Immature natural killer cell (primary cell): ENCODE measurements at places on chromosomes 1 and 21. TPM values are rescaled to one million over a fixed set of nuclear protein-coding genes. Genes with fewer than 3 reads are reported as not detected.

The CFHR2 gene
- polyA plus RNA-seq, result not detected

The SAMD13 gene
- polyA plus RNA-seq, result 1.2 TPM

The CRABP2 gene
- polyA plus RNA-seq, result not detected

GRCh38 chr1:164611754-164612642 lies 53.0 kb downstream of the PBX1 start:
- no peak for DNase-seq

GRCh38 chr1:118979754-118980575 lies 8.2 kb downstream of the TBX15 start:
- DNase-seq, result no peak

GRCh38 chr1:40383095-40383487 lies 9.6 kb downstream of the SMAP2 start:
- DNase-seq, result no peak

DNA sequence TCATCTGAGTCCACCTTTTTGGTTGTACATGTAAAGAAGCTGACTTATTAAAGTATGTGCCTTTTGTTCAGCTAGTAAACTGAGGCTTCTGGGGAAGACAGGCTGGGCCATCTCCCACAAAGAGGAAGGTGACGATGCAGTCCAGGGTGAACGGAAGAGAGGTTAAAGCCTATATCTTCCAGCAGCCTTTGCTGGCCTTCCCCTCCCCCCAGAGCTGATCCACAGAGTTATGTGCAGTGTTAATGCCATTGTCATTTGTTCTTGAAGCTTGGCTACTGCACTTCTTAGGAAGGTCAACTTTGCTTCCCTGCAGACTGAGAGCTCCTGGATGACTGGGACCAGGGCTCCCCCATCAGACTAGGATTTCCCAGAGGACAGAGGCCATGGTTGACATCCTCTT lies 2.2 kb downstream of the SLC30A2 start:
- no peak for DNase-seq

DNA sequence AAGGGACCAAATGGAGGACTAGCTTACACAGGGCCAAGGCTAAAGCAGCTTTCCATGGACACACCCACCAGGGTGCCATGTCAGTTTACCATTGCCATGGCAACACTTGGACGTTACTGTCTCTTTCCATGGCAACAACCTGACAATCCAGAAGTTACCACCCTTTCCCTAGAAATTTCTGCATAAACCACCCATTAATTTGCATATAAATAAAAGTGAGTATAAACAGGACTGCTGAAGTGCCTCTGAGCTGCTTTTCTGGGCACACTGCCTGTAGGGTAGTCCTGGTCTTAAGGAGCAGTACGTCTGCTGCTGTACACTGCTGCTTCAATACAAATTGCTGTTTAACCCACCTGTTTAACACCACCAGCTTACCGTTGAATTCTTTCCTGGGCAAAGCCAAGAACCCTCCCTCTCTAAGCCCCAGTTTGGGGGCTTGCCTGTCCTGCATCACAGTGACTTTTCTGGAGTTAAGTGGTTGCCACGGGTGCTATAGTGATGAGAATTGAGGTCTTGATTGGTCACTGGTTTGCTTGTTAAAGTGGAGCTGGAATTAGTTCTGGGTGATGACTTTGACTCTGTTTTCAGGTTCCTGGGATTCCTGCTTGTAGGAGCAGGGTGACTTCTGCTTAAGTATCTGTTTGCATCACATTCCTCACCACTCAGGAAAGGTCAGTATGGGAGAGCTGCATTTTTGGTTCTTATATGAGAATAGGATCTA lies 83.2 kb downstream of the CLDN17 start:
- no peak for DNase-seq

DNA sequence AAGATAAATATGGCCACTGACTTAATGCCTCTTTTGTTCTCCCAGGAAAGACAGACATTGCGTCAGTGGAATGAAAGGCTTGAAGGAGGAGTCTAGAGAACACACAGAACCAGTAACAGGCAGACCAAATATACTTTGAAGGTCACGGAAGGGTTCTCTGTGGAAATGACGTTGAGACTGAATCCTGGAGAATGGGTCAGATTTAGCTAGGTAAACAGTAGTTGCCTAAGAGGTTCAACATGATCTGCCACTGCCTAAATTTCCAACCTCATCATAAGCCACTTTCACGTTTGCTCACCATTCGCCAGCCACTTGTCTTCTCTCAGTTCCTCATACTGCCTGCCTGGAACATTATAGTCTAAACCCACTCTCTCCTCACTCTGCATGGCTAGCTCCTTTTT lies 20.5 kb downstream of the PLA2G4A start:
- no peak for DNase-seq

- DNase-seq, result no peak
These were observed 1.3 kb upstream of the GNB1 start for GRCh38 chr1:1892079-1892762.
